T-helper 9 cell (primary cell): ENCODE measurements at places on chromosomes 11 and 22.

DNA sequence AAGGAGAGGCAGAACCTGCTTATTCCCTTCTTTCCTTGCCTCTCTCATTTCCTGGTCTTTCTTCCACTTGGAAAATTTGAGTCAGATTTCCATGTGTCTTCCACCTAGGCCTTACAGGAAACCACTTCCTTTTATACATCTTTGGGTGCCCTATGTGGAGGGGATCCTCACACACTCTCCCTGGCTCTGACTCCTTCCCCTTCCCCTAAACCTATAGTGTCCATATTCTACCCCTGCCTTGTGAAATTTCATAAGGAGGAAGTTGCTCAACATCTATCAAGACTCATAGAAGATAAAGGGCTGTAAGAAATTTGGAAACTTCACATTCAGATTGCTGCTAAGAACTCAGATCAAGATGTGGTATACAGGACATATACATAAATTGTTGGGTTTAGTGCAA is 20.4 kb downstream of the TUG1 start:
- no peak for DNase-seq

DNA sequence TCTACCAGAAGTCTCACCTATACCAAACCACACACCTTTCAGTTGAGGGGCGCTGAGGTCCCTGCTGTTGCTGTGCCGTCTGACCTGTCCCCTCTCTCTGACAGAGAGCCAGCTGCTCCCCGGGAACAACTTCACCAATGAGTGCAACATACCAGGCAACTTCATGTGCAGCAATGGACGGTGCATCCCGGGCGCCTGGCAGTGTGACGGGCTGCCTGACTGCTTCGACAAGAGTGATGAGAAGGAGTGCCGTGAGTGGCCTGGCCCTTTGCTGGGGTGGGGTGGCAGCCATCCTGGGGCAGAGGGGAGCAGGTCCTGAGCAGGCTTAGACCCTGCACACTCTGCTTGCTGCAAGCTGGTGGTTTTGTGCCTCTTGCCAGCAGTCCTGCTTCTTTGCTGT is 92.1 kb downstream of the LDLRAD3 start:
- no peak for DNase-seq

DNA sequence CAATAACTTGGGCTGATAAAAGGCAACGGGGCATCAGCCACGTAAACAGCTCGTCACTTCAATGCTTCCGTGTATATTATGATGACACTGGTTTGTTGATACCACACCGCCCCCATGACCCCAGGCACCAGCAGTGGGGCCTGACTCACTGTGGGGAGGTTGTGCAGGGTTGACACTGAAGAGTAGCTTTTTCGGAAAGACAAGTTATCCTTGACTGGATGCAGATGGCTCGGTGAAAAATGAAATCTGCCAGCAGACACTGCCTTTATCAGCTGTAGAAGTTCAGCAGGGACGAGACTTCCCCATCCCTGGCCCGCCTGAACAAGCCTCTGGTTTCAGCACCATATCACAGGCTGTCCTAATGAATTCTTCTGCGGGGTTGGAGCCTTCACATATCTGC is 55.6 kb downstream of the WT1 start:
- DNase-seq = no peak

DNA sequence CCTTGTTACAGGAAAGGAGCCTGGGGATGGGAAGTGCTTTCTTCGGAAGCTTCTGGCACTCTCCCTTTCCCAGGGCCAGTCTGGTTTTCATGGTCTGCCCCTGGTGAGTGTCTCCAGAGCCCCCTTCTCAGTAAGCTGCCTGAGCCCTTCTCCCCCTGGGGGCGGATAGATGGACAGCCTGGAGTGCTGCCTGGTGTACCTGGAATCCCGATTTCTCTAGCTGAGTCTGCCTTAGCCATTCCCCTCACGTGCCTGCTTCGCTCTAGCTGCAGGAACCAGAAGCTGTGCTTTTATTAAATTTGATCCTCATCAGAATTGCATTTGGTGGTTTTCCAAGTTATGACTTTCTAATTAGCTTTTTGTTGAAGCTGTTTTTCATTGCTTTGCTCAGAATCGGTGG is 152.9 kb upstream of the NAV2 start:
- DNase-seq = no peak

DNA sequence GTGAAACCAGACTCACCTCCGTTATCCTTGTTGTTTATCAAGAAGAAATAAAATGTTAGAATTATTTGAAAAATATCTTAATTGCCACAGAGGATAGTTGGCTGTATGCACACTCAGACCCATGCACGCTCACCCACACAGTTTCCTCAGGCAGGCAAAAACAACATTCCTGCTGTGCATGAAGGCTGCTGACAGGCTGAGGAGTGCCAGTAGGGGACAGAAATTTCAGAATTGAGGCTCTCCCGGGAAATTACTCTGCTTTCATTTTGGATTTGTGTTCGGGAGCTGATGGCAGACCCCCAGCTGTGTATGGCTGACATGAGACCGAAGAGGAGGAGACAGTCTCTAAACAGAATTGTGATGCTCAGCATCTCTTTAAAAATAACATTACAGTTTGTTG is 87.5 kb downstream of the AMOTL1 start:
- DNase-seq = no peak

DNA sequence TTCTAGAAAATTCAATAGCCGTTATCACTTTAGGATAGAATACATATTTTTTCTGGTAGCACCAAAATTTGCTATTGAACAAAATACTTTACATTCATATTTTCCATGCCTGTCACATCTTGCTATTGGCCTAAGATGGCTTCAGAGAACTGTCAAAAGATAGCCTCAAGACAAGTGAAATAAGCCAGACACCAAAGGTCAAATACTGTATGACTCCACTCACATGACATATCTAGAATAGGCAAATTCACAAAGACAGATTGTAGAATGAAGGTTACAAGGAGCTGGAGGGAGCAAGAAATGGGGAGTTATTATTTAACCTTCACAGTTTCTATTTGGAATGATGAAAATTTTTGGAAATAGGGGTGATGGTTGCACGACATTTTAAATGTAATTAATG is 223.7 kb upstream of the ZC3H12C start:
- DNase-seq = no peak

- DNase-seq = no peak
Observed at GRCh38 chr11:35479731-35480130, 45.7 kb downstream of the PAMR1 start.

- no peak for DNase-seq
Observed at GRCh38 chr22:38753948-38754750, 1.6 kb downstream of the SUN2 start.

- peak; percentile 59 for DNase-seq
Observed at GRCh38 chr11:63635762-63636465, 21.7 kb upstream of the PLAAT3 start.

DNA sequence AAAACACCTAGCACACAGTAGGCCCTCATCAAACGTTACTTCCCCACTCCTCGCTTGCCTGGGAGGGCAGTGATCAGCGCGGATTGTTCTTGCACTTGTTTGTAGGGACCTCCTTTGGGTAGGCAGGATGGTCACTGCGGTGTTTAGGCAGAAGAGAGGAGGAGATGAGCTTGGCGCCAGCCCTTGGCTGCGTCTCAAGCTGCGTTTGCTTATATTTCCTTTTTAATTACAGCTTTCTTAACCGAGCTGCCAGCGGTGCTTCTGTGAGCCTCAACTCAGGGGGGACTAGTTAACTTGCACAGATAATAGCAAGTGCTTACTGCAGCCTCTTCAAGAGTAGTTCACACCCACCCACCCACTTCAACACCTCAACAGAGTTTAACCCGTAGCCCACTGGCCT is 15.1 kb downstream of the IFT27 start:
- DNase-seq = no peak

DNA sequence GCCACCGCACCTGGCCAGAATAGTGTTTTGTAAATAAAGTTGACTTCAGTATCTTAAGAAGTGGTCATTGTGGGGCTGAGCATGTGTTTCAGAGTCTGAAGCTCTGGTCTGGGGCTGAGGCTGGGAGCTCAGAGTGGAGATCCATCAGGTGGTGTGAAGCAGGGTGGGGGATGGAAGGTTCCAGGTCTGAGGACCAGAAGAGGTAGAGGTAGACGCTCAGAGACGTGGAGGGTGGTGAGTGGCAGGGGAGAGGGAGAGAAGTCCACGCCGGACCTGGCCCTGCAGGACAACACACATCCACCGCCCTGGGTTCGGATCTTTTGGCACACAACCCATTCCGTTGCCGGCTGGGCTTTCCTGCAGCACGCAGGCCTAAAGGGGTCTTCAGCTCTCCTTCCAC is 40.7 kb downstream of the ARHGAP8 start:
- DNase-seq = no peak

DNA sequence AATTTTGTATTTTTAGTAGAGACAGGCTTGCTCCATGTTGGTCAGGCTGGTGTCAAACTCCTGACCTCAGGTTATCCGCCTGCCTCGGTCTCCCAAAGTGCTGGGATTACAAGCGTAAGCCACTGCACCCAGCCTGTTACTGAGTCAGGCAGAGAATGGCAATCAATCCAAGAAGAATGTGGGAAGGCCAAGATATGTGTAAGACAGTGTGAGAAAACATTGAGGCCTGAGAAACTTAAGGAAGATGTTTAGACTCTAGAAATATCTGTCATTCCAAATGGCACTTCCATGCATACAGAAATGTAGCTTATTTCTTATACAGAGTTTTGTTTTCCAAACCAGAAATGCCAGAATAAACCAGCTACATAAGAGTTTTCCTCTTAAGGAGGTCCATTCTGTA is 248.5 kb downstream of the ETS1 start:
- DNase-seq = no peak

- DNase-seq = no peak
Observed at GRCh38 chr11:106391771-106392420, 314.4 kb downstream of the AASDHPPT start.

GRCh38 chr11:41613326-41613725 is 153.9 kb upstream of the LRRC4C start:
- no peak for DNase-seq

DNA sequence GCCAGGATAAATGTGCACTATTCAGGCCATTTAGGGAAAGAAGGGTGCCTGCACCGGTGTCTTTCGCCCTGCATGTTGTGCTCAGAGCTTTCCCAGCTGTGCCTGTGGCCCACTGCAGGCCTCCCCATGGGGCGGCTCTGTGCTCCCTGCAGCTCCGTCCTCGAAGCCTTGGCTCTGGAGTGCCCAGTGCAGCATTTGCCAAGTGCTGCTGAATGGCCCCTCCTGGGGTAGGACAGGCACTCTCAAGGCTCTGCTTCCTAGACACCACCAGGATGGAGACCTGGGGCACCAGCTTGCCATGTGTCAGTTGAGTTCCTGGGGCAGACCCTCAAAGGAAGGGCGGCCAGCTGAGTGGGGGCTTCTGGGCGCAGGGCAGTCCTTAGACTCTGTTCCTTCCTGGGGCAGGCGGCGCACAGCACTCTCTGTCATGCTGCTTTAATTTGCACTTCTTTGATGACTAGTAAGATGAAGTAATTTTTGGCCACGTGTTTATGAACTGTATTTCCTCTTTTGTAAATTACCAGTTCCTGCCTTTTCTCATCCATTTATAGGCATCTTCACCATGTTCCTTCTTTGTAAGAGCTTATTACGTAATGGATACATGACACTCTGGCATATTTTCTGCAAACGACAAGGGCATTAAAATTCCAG is 32.1 kb upstream of the GNB1L start:
- no peak for DNase-seq

- DNase-seq = no peak
Observed at GRCh38 chr11:3183523-3183922, 18.4 kb upstream of the OSBPL5 start.

DNA sequence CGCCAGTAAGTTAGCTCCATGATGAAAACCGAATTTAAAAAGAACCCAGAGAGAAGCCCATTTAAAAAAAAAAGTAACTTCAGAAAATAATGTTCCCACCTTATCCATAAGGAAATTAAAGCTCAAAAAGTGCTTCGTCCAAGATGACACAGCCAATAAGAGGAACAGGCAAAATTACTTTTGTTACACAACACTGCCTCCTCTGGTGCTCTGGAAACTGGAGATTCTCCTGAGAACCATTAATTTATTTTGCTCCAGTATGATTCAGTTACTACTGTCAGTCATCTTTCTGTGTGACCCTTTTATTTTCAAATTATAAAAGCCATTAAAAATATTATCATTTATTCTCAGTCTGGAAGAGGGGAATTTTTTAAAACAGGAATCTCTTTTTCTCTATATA is 2.0 kb downstream of the IFT27 start:
- DNase-seq = no peak

DNA sequence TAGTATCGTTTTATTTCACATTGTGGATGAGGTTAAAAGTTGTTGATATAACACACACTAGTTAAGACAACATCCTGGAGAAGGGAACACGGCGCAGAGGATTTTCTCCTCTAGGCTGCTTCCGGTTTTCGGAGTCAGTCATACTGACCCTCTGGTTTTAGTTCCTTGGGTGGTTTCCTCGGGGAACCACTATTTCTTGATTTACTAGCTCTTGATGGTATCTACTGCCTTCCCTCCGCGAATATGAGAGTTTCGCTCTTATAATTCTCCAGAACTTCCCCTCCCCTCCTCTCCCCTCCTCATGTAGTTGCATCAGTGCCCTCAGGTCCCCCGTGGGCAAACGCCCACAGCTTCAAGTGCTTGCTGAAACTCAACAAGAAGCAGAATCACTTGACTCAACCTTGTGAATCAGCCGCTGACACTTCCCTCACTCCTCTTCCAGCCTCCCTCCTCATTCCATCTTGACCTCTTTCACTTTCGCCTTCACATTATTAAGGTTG is 15.9 kb upstream of the APOBEC3A start:
- DNase-seq = no peak

- DNase-seq = no peak
Observed at GRCh38 chr11:112318184-112318591, 57.5 kb upstream of the PLET1 start.

GRCh38 chr11:65442842-65443331 is 20.3 kb downstream of the NEAT1 start:
- no peak for DNase-seq

GRCh38 chr22:50731811-50732624 is 6.0 kb upstream of the ACR start:
- DNase-seq = peak; percentile 48

GRCh38 chr22:19995611-19996339 is 20.8 kb downstream of the ARVCF start:
- DNase-seq = no peak

DNA sequence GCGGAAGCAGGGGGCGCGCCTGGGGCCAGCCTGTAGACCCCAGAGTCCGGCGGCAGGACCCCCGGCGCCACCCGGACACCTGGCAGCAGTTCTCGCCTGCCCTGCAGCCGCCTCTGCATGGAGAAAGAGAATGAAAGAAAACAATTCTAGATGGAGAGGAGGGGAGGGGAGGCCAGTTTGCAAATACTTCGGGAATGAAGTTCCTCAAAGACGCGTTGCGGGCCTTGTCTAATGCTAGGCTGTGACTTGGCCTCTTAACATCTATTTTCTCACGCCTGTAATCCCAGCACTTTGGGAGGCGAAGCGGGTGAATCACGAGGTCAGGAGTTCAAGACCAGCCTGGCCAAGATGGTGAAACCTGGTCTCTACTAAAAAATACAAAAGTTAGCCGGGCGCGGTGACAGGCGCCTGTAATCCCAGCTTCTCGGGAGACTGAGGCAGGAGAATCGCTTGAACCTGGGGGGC is 2.1 kb upstream of the BARX2 start:
- no peak for DNase-seq

DNA sequence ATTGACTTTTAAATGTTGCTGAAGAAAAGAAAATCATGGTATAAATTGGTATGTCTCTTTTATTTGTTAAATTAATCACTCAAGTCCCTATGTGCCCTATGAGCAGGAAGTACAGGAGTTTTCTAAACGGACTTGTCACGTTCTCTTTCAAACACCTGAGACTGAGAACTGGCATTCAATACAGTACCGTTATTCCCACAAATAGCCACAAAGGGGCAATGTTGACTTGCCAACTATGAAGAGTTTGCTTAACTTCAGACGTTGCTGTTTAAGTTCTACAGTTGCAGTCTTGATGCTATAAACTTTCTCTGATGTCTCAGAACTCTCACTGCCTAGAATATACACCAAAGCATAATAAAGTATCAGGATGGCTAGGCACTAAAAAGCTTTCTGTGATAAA is 7.6 kb downstream of the OR56A1 start:
- DNase-seq = no peak
